ENCODE measurements at places on chromosomes 16 and 17.
A peak's percentile ranks its signal among the peaks of the same experiment; 100 is the strongest.

DNA sequence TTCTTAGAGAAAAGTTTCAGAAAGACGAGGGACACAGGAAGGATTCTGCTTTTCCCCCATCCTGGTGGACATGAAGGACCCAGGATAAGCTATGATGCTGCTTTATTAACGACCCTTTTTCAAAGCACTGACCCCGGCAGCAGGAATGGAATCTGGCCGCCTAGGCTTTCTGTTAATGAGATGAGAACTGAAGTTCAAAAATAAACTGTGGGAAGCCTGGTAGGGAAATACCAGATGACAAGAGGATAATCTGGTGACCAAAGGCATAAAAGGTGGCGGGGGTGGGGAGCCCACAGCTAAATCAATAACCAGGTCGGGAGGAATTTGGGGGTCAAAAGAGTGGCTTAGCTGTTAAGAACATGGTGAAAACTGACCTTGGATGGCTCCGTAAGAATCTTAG, 171.0 kb downstream of the XYLT1 start:
- no peak for DNase-seq

GRCh38 chr17:33832262-33832661, 422.8 kb upstream of the CCL2 start:
- DNase-seq: no peak

DNA sequence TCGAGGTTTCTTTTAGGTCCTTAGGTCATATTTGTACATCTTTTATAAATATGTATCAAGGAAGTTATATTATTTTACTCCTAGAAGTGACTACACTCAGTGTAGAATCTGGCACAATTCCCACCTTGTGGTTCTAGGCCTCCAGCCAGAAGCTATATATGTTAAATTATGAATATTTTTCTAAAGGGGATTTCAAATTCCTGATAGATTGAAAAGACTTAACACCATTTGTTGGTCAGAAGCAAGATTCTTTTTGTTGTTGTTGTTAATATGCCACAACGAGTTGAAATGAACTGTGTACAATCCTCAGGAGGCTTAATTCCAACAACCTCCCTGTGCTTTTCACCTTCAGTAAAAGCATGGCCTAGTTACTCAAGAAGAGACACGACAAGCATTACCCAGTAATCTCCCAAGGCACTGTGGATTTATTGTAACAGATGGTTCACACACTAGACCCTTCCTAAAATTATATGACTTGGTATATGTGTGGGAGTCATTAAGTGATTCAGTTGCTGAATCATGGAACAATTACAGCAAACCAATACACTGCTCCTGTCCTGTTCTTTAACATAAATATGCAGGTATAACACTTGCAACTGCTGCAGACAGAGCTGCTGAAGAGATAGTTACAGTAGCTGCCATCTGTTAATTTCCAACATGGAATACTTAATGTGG, 964.4 kb upstream of the GOT2 start:
- DNase-seq: no peak

DNA sequence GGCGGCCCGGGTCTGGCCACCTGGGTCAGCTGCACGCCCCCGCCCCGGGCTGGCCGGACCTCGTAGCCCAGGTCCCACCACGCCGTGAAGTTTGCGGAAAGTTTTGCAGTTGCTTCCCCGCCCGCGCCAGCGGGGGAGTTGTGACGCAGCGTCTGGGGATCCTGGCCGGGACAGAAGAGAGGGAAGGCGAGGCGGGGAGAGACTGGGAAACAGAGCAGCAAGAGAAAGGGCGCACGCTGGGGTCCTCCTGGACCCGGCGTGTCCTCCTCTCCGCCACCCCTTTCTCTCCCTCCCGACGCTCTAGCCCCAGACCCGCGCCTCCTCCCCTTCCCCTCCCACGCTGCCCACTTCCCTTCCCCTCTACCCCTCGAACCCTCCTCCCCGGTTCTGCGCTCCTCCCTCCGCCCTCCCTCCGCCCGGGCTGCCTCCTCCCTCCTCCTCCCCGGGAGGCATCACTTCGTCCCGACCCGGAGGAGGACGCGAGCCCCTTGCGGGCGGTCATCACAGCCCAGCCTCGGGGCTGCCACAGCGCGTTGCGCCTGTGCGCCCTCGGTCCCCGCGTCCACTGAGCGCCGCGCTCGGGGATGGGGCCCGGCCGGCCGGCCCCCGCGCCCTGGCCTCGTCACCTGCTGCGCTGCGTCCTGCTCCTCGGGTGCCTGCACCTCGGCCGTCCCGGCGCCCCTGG, at the start of gene MRC2:
MRC2 (plus strand) TSS at position 452 of the 685 bp plus-strand sequence; CDS start at position 585, 133 bp downstream.
- no peak for DNase-seq

DNA sequence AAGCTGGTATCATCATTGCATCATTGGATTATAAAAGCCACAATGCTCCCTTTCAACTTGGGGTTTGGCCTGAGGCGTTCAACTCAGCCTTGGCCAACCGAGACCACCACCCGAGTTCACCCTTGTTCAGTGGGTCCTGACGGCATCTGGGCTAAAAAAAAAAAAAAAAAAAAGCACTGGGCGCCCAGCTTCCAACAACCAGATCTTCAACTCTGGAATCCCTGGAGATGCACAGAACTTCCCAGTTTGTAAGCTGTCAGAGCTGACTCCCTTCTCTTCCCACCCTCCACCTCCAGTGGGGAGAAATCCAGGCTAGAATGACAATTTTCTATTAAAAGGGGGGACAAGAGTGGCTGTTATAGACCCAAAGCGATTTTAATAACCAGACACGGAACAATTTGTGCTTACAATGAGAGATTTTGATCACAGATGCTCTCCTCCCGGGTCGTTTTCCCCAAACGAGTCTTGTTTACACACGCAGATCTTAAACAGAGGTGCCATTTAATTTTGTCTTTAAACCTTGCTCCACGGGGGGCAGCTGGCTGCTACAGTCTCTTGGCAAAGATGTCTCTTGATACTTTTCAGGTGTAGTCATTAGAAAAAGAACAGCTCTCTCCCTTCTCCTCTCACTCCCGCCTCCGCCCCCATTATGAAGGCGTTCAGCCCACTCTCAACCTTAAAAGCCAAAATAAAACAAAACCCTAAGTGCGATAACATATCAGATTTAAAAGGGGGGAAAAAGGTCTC, 26.9 kb downstream of the GPRC5B start:
- DNase-seq: no peak

GRCh38 chr16:813204-813915, 12.8 kb upstream of the GNG13 start:
- peak; percentile 25 for DNase-seq

- no peak for DNase-seq
Measured at GRCh38 chr16:169014-169413, 3.2 kb downstream of the HBM start.

DNA sequence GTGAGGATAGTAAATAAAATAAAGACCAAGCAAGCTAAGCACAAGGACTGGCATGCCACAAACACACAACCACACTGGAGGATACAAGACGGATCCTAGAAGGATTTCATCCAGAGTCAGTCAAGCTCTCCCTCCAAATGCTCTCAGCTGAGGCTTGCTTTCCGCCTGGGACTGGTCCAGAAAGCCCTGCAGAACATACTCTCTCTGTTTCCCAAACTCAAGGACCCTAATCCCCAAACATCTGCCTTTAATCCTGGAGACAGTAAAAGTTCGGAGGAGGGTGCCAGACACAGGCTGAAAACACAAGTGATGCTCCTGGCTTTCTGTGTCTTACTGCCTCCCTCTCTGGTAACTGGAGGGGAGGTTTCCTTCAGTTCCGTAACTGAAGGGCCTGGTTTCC, 5.3 kb upstream of the HSD11B2 start:
- no peak for DNase-seq

Data from activated T-helper 1 cell treated with anti-CD3 and anti-CD28 coated beads, Interleukin-2, amount 50 U/mL, for 16 hours (primary cell).